ENCODE measurements at places on chromosomes 3 and 15.

GRCh38 chr3:152620395-152620794 is 214.5 kb upstream of the P2RY1 start:
- no peak for DNase-seq

DNA sequence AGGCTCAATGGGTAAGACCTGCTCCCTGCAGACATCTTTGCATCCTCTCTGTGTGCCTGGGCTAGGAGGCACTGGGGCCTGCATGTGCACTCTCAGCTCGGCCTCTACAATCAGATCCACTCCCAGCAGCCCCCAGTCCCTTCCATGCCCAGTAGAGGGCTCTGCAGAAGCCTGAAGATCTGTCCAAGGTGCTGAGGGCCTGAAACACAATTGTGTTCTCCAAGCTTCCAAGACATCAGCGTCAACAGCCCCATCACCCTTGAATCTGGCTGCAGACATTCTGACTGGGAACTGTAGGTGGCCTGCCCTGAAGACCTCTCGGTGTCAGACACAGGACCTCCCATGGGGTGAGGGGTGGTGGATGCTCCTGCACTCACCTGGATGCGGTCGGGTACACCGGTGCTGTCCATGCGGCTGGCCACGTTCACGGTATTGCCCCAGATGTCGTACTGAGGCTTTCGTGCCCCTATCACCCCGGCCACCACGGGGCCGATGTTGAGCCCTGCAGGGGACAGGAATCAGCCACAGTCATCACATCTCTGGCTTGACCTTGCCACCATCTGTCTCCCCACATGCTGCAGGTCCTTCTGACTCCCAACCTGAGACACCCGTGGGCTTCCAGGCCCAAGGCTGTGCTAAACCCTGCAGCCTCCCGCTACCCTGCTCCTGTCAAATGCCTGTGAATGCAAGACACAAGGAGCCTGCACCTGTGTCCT is 84.7 kb downstream of the SEC22A start:
- peak; percentile 66 for DNase-seq

GRCh38 chr15:77475001-77475400 is 54.3 kb downstream of the HMG20A start:
- no peak for DNase-seq

- no peak for DNase-seq
Measured at GRCh38 chr15:100601617-100602063, 344 bp downstream of the LINS1 start.

DNA sequence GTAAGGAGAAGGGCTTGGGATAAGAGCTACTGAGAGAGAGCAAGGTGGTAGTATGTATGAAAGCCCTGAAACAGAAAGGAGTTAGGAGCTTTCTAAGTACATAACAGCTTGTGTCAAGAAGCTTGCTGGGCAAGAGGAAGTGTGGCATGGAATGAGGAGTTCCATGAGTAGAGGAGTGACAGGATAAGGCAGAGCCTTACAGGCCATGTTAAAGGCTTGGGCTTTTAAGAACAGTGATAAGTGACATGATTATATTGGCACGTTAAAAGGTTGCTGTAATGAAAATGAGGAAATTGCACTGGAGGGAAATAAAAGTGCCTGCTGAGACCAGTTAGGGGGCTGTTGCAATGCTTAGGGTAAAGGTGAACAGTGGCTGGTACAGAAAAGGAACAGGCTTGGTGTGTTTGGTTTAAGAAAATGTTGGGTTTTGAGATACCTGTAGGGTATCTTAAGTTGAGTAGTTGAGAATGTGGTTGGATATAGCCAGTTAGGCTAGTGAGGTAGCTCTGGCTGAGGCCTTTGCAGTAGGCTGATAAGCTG is 49.0 kb downstream of the MEF2A start:
- peak; percentile 28 for DNase-seq

DNA sequence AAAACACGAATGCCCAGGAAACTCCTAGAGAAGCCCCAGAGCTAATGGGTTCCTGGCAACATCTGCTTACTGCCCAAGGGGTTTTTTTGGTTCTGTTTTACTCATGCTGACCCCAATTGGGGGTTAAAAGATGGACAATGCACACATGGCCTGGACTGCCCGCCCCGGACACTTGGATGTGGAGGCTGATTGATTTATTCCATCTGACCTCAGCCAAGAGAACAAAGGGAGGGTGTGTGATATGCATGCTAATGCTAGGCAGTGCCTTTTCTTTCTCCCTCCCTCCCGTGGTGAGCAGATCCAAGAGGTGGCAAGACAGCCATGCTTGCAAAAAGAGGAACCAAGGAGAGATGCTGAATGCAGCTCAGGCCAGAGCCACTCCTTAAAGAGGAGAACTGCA is 3.3 kb upstream of the LRTM1 start:
- DNase-seq = no peak

DNA sequence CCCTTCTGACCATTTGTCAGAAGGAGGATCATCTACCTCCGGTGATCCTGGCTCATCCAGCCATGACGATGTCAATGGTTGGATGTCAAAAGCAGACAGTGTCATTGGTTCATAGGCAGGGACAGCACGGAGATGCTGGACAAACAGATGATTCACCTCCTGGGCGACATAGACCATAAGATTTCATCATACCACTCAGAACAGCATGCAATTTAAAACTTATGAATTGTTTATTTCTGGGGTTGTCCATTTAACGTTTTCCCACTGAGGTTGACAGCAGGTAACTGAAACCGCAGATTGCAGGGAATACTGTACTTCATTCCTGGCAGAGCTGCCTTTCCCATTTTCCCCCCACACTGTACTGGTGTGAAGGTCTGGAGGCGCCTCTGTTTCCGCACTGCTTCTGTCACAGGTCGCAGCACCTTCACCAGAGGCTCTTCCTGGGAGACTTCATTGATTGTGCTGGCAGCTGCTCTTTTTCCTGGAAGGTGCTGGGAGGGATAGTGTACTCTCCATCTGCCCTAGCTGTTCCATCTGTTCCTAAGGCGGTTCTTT is 32.5 kb upstream of the TMOD3 start:
- DNase-seq = peak; percentile 25

- no peak for DNase-seq
Measured at GRCh38 chr3:146747928-146748327, 142.8 kb upstream of the PLSCR5 start.

- DNase-seq = no peak
Measured at GRCh38 chr3:66860771-66861170, 137.3 kb upstream of the KBTBD8 start.

- DNase-seq = no peak
Measured at GRCh38 chr3:150631515-150632221, 28.5 kb downstream of the SELENOT start.

DNA sequence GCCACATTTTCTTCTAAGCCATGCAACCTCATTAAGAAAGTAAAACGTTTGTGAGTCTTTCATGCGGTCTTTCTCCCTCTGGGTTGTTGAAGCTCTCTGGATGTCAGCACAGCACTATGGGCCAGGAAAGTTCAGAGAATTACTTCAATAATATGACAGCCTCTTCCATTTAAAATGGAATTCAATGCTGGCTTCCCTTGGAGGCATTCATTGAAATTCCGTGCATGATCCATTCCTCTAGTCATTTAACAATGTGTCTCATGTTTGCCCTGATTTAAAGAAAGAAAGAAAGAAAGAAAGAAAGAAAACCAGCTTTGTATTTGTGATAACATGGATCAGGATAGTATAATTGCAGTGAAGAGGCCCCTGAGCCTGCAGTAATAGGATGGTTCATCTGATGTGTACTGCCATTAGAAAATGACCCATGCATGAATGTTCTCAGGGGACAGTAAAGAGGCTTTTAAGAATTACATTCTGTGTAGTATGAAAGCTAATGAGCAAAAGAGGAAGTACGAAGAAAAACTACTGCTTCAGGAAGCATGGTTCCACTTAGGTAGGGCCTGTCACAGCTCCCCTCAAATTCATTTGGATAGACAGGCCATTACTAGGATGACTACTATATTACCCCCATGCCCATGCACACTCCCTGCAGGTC is 146.0 kb downstream of the ARPP21 start:
- no peak for DNase-seq

Measured in suppressor macrophage (primary cell).